ENCODE measurements at places on chromosomes 11 and 22.

GRCh38 chr11:76564364-76564763, 106.2 kb downstream of the LRRC32 start:
- no peak for DNase-seq

- DNase-seq: no peak
Measured at GRCh38 chr11:67387069-67387468, 4.7 kb upstream of the RAD9A start.

DNA sequence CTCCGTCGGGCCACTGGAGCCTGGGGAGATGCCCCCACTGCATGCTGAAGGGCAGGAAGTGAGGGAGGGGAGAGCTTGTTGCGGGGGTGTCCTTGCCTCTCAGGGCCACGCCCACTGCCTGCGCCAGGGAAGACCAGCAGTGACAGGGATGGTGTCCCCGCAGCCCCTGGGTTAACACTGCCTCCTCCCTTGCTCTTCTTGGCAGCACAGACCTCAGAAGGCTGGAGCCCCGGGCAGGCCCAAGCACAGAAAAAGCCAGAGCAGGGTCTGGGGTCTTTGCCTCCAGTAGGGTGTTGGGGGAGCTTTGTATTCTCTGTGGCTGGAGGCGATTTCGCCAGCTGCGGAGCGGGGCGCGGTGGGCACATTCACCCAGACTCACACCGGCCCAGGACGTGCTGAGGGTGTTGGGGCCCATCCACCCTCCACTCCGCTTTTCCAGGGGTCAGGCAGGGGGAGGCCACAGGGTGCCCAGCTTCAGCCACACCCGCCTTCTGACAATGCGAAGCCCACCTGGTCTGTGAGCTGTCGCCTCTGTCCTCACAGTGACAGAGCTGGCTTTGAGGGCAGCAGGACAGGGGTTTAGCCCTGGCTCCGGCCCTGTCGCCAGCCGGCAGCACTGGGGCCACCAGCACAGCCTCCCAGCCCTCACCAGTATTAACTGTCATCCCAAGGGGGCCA, 83.7 kb downstream of the CDKN1C start:
- no peak for DNase-seq

DNA sequence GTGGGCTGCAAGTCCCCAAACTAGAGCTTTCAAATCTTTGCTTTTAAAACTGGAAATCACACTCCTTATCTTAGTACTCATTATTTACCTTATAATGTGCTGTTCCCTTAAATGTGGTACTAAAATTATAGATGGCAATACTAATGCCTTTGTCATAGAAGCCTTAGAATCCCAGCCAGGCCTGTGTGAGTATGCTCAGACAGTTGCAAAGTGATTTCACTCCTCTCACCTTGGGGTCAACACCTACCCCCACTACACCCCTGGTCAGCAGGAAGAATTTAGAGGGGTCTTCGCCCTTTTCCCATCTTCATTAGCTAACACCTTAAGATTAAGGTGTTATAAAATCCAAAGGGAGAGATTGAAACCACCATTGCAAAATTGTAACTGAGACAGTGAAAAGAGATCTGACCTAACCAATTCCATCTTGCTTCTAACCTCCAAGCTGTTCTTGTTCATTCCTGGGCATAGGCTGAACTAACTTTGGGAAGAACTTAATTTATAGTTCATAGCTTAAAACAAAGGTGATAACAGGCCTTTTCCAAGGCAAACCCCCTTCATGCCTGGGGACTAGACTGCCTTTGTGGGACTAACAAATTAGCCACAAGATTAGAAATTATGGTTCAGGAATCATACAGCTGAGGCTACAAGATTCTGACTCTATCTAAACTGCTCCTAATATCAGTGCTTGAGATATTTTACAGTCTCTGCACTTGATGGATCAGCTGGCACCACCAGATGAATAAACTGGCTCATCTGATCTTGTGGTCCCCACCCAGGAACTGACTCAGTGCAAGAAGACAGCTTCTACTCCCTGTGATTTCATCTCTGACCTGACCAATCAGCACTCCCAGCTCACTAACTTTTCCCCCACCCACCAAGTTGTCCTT, 10.4 kb upstream of the MRPL17 start:
- DNase-seq: no peak

GRCh38 chr11:71279916-71280645, 27.7 kb upstream of the SHANK2 start:
- DNase-seq: no peak

All from hepatic stellate cell (primary cell).